ENCODE measurements at places on chromosomes 1 and 21.

DNA sequence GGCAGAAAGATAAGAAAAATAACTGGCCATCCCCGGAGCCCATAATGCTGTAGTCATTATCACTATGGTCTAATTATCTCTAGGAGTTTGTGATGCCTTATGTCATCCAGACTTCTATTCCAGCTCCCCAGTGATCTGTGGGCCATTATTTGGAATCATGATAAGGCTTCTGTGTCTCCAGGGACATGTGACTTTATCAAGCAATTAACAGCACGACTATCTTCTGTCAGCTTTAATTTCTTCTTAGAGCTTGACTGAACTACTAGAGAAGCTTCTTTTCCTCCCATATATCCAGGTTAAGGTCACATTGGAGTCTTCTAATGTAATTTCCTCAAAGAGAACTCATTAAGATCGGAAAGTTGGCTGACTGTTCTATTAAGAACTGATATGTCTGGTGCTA, 100.4 kb downstream of the LHX8 start:
- no peak for DNase-seq

GRCh38 chr21:42491328-42491727, 4.7 kb downstream of the RSPH1 start:
- DNase-seq: no peak

- no peak for DNase-seq
Observed at GRCh38 chr1:98201666-98202081, 280.8 kb upstream of the DPYD start.

DNA sequence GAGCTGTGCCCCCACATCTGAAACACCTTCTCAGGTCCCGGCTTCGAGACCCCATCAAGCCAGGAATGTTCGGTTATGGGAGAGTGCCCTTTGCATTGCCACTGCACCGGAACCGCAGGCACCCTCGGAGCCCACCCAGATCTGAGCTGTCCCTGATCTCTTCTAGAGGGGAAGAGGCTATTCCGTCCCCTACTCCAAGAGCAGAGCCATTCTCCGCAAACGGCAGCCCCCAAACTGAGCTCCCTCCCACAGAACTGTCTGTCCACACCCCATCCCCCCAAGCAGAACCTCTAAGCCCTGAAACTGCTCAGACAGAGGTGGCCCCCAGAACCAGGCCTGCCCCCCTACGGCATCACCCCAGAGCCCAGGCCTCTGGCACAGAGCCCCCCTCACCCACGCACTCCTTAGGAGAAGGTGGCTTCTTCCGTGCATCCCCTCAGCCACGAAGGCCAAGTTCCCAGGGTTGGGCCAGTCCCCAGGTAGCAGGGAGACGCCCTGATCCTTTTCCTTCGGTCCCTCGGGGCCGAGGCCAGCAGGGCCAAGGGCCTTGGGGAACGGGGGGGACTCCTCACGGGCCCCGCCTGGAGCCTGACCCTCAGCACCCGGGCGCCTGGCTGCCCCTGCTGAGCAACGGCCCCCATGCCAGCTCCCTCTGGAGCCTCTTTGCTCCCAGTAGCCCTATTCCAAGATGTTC, 4.3 kb downstream of the ADAMTSL4 start:
- DNase-seq: no peak

DNA sequence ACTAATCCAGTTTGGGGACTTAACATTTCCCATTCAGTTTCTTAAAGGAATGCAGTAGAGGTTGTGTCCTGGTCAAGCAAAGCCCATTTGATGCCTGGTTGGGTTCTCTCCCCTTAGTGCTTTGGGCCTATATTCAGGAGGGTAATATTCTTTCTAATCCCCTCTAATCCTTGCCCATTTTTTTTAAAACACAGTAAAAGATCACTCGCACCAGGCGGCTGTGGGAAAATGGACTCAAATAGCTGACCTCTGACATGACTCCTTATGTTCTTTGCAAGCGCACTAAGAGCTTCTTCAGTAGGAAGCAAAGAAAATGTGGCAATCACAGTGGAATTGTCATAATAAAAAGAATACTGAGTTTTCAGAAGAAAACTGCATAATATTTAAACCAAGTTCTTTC, 49.9 kb downstream of the WNT2B start:
- no peak for DNase-seq

DNA sequence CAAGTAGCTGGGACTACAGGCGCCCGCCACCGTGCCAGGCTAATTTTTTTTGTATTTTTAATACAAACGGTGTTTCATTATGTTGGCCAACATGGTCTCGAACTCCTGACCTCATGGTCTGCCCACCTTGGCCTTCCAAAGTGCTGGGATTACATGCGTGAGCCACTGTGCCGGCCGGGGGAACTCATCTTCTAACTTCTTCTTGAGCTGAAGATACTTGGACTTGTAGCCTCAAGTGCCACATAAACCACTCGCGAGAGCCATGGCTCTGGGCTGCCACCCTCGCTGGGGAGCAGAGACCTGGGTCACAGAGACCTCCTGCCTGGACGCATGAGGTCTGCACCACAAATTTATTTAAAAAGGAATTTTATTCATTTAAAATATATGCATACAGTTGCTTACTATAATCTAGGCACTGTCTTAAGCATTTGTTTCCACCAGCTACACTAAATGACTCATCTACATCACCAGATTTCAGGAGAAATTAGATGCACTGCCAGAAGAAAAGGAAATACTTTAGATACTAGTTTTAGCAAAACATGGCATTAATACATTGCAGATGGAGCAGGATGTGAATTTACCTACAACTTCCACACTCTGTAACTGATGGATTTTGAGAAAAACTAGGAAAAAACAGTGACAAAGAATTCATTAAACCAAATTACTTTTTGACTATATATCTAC, 29.9 kb upstream of the PUM1 start:
- DNase-seq: peak; percentile 25

- DNase-seq: no peak
Observed at GRCh38 chr21:31158789-31159581, 120.7 kb upstream of the KRTAP19-8 start.

GRCh38 chr1:101907264-101907663, 89.5 kb downstream of the OLFM3 start:
- no peak for DNase-seq

DNA sequence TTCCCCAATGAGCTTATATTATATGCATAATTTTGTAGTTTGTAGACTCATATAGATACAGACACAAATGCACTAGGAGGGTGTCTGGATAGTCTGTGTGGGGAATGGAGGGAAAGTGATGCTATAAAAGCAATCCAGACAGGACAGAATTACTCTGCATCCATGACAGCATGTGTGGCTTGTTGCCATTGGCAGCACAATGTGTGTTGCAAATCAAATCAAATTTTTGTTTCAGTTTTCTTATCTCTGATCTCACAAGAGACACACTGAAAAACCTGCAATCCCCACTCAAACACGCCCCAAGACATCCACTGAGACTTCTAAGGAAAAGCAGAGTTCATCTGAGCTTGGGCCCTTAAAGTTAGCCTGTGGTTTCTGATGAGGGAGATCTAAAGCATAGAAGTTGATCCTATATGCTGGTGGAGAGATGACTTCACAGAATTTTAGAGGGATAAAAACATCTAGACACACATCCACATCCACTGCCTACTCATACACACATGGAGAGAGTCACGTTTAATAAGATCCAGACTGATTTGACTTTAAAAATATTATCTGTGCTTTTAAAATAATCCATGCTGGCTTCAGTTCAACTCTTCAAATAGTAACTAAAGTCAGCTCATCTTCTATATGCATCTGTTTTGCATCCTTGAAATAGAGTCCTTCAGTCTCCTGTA, 313.0 kb upstream of the PLXNA2 start:
- no peak for DNase-seq

DNA sequence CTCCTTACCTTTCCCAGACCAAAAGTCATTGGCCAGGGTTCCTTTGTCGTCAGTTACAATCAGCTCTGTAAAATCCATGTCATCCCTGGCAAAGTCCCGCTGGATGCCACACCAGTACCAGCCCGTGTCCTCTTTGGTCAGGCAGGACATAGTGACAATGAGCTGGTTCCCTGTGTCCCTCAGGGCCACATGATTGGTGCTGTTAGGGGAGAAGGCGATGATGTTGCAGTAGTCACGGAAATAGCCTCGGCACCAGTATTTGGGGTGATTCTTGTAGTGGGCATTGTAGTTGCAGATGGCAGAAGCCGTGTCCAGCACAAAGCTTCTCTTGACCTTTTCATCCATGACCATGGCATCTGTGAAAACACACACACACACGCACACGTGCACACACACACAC, 14.8 kb downstream of the ADORA3 start:
- DNase-seq: no peak

All from epithelial cell of esophagus (primary cell).